ENCODE measurements at places on chromosomes 2 and 18.

DNA sequence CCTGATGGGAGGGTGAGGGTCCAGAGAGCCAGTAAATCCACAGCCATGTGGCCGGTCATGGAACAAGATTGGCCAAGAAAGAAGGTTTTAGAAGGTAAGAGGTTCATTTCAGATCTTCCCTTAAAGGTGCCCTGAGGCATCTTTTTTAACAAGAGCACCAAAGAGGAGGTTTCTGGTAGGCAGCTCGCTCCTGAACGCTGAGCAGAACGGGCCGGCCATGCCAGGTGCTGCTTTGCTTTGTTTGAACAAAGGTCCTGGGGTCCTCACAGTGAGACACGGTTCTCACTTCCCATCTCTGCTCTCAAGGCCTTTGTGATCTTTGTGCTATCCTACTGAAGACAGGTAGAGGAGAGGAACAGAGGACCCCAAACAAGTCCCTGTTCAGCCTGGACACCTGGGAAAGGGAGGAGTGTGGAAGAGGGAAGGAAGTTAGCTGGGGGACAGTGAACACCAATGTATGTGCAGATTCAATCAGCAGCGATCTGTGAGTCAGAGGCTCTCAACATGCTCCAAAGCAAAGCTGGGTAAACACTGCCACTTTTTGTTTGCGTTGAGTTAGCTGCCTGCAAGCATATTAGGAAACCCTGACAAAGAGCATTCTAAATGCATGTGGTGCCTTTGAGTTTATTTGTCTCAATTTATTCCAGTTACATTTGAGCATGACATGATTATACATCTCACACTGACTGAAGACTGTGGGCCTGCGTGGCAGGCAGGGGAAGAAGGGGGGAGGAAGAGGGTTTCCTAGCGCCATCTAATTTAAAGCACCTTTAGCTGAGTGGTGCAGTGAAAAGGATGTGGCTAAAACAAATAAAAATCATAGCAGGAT lies 102.4 kb downstream of the ASB1 start:
- no peak for DNase-seq

- no peak for DNase-seq
Measured at GRCh38 chr2:106847366-106847765, 38.6 kb downstream of the ST6GAL2 start.

DNA sequence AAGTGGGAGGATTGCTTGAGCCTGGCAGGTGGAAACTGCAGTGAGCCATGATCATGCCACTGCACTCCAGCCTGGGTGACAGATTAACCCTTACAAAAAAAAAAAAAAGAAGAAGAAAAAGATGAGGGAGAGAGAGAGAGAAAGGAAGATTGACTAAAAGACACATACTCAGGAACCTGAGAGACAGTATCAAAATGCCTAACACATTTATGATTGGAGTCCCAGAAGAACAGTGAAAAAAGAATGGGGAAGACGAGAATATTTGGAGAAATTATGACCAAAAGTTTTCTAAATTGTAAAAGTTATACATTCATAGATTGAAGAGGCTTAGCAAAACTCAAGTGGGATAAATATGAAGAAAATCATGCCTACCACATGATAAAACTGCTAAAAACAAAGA lies 19.9 kb upstream of the SPATS2L start:
- DNase-seq: no peak

DNA sequence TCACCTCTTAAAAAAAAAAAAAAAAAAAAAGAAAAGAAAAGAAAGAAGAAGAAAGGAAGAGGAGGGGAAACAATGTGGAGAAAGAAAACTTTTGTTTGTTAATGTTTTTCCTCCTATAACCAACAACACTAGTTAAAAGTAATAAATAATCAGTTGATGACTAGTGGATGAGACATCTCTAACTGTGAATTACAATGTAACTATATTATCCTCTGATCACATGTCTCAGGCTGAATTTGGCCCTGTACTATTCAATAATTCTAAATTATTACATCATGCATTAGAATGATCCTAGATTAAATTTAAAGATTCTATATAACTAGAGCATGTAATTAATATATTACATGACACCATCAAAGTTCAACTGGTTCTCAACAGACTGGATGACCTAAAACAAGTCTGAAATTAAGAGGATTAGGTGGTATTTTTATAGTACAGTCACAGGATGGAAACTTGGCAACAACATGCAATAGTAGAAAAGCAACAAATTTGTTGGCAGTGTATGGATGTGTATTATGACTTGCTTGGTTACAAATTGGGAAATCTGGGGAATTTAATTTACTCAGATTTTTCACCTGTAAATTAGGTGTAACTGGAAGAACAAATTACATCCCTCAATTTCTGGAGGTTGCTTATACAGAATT lies 269.3 kb upstream of the SETBP1 start:
- no peak for DNase-seq

DNA sequence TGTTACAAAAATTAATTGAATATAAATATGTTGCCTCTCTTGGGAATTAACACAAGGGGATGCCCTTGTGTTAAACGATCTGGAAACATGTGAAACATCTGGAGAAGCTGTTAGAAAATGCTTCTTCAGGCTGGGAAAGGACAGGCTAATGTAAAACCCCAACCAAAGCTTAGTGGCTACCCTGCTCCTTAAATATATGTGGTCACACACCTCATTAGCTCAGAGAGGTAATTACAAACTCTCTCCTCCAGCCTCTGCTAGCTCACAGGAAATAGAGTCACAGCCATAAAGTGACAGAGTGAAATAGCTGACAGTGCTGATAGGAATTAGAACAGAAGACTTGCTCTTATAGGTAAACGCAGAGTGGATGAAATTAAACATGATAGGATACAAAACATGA lies 155.9 kb downstream of the RAB3GAP1 start:
- DNase-seq: no peak
